ENCODE measurements at places on chromosomes 2 and 18. TPM values are rescaled to one million over a fixed set of nuclear protein-coding genes. Genes with fewer than 3 reads are reported as not detected.

STPG4 gene
- not detected for total RNA-seq

DYNAP gene
- total RNA-seq: not detected

IL37 gene
- total RNA-seq: not detected

RPRM gene
- not detected for total RNA-seq

ANKRD39 gene
- 14.3 TPM for total RNA-seq

MAPK4 gene
- total RNA-seq: 1.6 TPM

CDH20 gene
- 6.3 TPM for total RNA-seq

CLEC4F gene
- total RNA-seq: 3.3 TPM

BCL2 gene
- total RNA-seq: 18.5 TPM

ASB18 gene
- total RNA-seq: not detected

DCAF17 gene
- total RNA-seq: 8.2 TPM

CUL3 gene
- 26.5 TPM for total RNA-seq

PID1 gene
- 13.0 TPM for total RNA-seq

CDC42EP3 gene
- 7.8 TPM for total RNA-seq
